ENCODE measurements at places on chromosomes 5 and 9.

- no peak for DNase-seq
Observed at GRCh38 chr9:102841376-102841775, 153.8 kb upstream of the CYLC2 start.

DNA sequence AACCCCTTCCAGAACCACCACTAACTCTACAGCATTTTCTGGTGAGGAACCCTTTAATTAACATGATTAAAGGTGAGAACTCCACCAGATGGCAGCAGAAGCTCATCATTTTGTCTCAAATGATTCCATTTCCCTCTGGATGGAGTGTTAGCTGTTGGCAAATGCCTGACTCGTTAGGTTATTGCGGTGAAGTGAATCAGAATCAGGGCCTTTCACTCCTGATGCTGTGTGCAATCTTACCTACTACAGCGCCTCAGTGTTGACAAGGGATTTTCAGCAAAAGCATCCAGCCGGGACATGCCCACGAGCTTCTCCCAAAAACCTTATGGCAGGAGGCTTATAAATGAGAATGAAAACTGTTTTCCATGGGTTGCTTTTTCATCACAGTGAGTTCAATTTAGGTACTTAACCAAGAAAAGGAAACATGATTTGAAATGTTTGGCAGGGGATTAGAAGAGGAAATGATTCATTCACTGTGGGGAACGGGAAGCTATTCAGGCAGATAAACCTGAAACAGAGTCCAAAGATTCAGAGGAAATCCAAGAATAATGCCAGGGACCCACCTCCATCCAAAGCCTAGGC lies 48.0 kb upstream of the CAST start:
- no peak for DNase-seq

DNA sequence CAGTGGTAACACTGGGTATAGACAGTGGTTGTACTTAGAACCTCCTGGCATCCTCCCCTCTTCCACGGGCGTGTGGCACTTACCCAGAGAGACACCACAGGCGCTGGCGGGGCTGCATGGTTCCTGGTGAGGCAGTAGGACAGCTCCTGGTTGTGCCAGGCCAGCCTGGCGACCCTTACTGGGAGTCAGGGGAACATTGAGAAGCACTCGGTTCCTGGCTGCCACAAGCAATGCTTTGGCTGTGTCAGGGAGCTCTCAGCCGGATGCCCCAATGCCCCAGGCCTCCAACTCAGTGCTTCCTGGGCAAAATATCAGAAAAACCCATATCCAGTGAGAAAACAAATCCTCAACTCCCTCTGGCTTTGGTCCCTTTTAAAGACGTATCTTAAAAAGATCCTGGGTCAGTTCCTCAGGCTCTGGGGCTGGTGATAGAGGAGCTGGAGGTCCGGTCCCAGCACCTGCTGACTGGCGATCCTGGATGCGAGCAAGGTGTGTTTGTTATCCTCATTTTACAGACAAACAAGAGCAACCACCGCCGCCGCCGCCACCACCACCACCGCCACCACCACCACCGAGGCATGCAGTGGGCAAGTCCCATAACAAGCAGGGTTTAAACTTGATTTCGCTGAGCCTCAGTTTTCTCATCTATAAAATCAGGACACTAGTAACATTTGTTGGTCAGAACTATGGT lies 4.2 kb downstream of the NKX2-5 start:
- DNase-seq, result no peak

DNA sequence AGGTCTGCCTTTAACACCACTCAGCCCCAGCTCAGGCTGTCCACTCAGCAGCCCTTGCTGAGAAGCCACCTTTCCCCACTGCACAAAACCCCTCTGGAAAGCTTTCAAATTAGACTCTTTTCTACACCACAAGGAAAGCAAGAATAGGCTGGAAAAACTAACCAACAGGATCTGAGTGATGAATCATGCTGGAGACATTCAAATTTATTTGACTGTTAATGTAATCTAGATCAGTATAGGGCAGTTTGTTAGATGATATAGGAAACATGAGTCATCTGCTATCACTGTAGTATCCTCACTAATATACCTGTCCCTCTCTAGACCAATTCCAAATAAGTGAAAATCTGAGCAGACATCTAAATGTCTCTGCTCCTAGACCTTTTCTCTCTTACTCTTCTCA lies 127.8 kb upstream of the PAM start:
- no peak for DNase-seq

- no peak for DNase-seq
Observed at GRCh38 chr9:79028101-79028500, 543.7 kb upstream of the TLE4 start.

GRCh38 chr5:143564417-143564816 lies 160.9 kb upstream of the NR3C1 start:
- DNase-seq, result no peak

DNA sequence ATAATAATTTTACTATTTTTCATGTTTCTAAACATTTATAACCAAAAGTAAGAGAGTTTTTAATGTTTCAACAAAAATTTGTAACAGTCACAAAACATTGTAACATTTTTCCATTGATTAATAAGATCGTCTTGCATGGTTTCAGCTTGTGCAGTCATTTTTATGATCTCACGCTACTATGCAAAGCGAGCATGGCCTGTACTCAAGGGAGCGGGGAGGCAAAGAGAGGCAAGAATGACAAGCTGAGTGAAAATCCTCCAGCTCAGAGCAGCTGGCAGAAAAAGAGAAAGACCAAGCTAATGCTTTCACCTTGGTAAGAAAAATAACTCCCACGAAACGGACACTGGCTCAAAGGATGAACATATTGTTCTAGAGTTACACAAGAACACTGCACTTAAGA lies 90.0 kb upstream of the SV2C start:
- no peak for DNase-seq

DNA sequence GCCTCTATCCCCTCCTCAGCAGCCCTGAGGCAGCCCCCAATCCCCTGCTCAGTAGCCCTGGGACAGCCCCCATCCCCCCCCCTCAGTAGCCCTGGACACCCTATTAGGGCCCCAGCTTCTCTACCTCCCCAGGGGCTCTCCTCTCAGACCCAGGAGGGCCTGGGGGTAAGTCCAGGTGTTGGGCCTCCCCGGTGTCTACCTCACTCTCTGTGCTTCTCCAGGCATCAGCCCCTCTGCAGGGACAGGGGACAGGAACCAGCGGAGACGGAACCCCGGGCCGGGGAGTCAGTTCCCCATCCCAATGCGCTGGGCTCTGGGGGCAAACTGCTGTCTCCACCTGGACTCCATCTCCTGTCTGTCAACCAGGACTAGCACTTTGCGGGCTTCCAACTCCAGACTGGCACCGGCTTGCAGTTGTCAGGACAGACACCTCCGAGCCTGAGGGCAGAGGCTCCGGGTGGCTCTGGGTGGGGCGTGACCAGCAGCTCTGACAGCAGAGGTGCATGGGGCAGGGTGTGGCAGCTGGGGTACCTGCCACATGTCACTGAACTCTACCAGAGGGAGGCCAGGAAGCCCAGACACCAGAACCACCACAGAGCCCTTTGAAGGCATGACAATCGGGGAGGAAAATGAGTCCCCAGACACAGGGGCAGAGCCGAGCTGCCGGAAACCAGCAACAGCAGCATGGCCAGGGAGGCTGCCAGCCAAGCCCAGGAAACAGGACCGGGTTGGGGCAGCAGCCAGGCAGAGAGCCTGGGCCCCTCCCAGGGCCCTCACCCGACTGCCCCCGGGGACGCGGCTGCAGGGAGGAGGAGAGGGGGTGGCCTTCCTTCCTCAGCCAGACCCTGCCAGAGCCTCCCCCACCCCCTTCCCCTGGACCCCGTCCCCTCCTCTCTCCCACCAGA lies 17.7 kb upstream of the UBAC1 start:
- DNase-seq, result no peak

GRCh38 chr9:129934041-129934591 lies 98.9 kb downstream of the USP20 start:
- no peak for DNase-seq

- no peak for DNase-seq
Observed at GRCh38 chr5:129245489-129245888, 150.9 kb downstream of the ISOC1 start.

- DNase-seq, result no peak
Observed at GRCh38 chr5:159972538-159973362, 36.2 kb upstream of the TTC1 start.

GRCh38 chr5:40717281-40717680 lies 37.6 kb downstream of the PTGER4 start:
- DNase-seq, result no peak

GRCh38 chr9:38298503-38298902 lies 94.0 kb upstream of the ALDH1B1 start:
- no peak for DNase-seq

DNA sequence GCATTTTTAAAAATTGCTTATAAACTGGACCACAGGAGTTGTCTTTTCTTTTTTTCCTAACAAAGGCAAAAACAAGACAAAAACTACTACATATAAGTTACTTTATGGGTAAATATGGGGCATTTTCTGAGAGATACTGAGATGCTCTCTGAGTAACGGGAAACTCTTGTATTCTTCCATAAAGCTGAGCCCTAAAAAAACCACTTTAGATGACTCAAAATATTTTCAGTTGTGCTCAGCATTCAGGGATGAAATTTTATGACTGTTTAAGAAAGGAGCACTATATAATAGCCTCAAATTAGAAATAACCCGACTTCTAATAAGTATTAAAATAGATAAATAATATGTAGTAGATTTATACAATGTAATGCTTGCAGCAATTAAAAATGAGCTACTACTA lies 644.5 kb downstream of the KCTD16 start:
- DNase-seq, result no peak

- no peak for DNase-seq
Observed at GRCh38 chr5:69485471-69485870, 7.1 kb upstream of the OCLN start.

- no peak for DNase-seq
Observed at GRCh38 chr9:134379831-134380365, 53.6 kb downstream of the RXRA start.

DNA sequence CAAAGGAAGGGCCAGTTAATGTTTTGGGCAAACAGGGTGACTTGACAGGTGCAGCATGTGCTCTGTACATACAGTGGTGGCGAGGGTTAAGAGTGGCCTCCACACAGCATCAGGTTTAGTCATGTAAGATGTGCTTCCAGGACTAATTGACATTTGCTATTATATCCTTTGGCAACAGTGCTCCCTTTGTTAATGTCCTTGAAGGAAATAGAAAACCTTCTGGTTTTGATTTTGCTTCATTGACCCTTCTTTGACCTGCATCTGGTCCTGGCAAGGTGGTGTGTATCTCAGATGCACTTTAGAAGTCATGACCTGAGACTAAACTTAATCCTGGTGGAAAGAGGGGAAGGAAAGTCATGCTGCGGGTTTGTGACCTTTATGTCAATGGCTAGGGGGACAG lies 440.0 kb downstream of the ENC1 start:
- no peak for DNase-seq

All from stimulated activated CD8-positive, alpha-beta memory T cell treated with anti-CD3 and anti-CD28 coated beads, Interleukin-7, amount 100 ng/mL, for 1 hour (primary cell).